Activated T-helper 2 cell treated with anti-CD3 and anti-CD28 coated beads, Interferon-gamma antibody, Interleukin-2, Interleukin-4, amounts not matched to agents 10 μg/mL and 5 μg/mL and 100 μg/mL, durations not matched to agents 14 hours and 24 hours and 36 hours (primary cell): ENCODE measurements at places on chromosomes 12 and 14.

GRCh38 chr12:51430196-51430895, 5.7 kb downstream of the SLC4A8 start:
- no peak overlapping the region for H3K27ac ChIP-seq
- no peak for DNase-seq
- no peak overlapping the region for H3K4me3 ChIP-seq
- peaks cover 19% of the 10 kb centered on the region for H3K27me3 ChIP-seq
- no peaks in the 10 kb centered on the region for H3K36me3 ChIP-seq

DNA sequence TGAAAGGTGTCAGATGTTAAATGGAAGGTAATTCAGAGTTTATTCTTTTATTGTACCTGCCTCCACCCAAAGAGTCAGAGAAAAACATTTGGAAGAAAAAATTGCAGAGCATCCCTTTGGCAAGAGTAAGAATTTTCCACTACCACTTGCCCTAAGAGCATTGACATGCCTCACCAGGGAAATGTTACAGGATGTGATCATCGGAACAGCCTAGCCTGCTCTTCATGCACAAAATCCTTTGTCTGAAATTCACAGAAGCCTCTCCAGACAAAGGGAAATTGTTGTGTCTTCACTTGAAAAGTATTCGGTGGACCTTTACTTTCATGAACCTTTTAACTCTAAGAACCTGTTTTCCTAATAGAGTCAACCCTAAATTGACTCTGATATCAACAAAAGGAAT, 36.9 kb downstream of the ATP2A2 start:
- DNase-seq: no peak
- H3K36me3 ChIP-seq: peaks cover 47% of the 10 kb centered on the region
- H3K27ac ChIP-seq: peak overlapping the region; percentile 46
- H3K4me1 ChIP-seq: peaks cover 40% of the 10 kb centered on the region
- no peaks in the 10 kb centered on the region for H3K27me3 ChIP-seq

GRCh38 chr12:128123096-128123495, 143.9 kb upstream of the TMEM132C start:
- no peak overlapping the region for H3K4me3 ChIP-seq
- DNase-seq: no peak
- H3K27ac ChIP-seq: no peak overlapping the region
- H3K36me3 ChIP-seq: no peaks in the 10 kb centered on the region

DNA sequence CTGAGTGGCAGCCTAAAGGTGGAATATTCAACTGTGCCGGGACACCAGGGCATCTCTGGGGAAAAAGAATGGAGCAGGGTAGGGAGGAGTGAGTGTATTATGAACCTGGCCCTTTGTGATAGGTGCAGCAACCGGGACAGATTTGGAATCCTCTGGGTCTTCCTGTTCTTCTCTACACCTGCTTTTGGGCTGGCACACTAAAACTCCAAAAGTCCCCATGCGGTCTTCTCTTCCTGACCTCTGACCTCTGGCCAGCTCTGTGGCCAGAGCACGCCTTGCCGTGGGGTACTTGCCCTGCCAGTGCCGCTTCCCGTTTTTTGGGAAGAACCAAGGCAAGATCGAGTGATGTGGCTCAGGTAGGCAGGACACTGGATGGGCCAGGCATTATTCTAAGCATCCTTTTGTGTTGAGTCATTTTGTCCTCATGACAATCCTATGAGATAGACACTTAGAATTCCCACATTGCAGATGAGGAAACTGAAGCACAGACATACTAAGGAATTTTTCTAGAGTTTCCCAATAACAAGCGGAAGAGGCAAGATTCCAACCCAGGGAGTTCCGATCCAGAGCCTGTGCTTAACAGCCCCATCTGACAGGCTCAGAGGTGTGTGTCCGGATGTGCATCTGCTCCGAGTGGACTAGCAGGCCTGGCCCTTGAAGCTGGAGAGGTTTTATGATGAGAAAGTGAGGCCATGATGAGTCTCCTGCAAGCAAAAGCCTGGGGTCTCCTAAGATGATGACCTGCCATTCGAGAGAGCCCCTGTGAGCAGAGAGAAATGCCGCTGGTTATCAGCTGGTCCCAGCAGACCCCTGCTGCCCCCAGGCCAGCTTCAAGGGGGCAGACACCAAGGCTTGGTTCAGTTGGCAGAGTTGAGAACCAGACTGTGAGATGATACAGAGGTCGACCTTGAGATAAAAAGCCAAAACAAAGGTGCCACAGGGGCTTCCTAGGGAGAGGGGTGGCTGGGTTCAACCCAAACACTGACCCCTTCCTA, 67.9 kb upstream of the ESRRB start:
- H3K27ac ChIP-seq: no peak overlapping the region
- H3K36me3 ChIP-seq: no peaks in the 10 kb centered on the region
- no peak overlapping the region for H3K4me3 ChIP-seq
- DNase-seq: no peak
- H3K4me1 ChIP-seq: peaks cover 3% of the 10 kb centered on the region

DNA sequence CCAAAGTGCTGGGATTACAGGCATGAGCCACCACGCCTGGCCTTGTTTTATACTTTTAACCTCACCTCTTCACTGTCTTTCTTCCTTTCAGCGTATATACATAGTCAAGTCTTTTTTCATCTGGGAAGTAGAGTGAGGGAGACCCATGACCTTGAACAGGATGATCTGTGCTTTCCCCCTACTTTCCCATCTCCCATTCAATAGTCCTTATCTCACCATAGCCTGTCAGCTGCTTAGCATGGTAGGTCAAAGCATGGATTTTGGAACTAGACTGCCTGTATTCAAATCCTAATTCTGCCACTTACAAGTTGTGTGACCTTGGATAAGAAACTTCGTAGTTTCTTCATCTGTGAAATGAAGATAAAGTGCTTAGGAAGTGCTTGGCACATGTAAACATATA, 96.4 kb upstream of the MON2 start:
- H3K27ac ChIP-seq: no peak overlapping the region
- H3K27me3 ChIP-seq: no peaks in the 10 kb centered on the region
- peaks cover 51% of the 10 kb centered on the region for H3K36me3 ChIP-seq

DNA sequence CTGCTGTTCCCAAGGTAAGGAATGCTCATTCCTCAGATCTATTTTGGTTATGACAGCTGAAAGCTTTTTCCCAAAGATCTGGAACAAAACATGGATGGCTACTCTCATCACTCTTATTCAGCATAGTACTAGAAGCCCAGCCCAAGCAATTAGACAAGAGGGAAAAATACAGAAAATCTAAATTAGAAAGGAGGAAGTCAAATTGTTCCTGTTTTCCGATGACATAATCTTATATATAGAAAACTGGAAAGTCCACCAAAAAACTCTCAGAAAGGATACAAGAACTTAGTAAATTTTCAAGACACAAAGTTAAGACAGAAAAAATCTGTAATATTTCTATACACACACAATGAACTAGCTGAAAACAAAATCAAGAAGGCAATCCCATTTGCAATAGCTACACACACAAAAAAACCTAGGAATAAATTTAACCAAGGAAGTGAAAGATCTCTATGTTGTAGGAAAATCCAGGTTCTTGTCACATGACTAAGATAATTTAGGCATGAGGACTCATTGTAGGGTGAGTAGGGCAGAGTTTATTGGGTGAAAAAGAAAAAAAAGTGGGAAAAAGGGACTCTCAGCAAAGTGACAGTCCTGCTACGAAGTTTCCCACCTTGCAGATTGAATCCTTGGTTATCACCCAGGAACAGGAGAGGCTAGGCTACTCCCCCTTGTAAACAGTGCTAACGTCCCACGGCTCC, 28.6 kb upstream of the KLRB1 start:
- peaks cover 46% of the 10 kb centered on the region for H3K4me1 ChIP-seq
- no peak overlapping the region for H3K27ac ChIP-seq
- peaks cover 32% of the 10 kb centered on the region for H3K36me3 ChIP-seq
- H3K4me3 ChIP-seq: no peak overlapping the region

DNA sequence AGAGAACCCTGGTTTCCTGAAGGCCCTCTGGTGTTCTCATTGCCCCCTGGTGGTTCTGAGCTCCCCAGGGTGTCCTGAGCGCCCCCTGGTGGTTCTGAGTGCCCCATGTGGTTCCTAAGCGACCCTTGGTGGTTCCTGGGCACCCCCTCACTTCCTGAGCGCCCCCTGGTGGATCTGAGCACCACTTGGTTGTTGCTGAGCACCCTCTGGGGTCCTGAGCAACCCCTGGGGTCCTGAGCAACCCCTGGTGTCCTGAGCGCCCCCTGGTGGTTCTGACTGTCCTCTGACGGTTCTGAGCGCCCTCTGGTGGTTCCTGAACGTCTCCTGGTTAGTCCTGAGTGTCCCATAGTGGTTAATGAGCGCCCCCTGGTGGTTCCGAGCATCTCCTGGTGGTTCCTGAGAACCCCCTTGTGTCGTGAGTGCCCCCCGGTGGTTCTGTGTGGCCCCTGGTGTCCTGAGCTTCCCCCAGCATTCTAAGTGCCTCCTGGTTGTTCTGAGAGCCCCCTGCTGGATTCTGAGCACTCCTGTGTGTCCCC, 568.3 kb downstream of the TMEM121 start:
- no peak overlapping the region for H3K27ac ChIP-seq
- peak; percentile 80 for DNase-seq
- H3K4me1 ChIP-seq: peaks cover 2% of the 10 kb centered on the region
- H3K36me3 ChIP-seq: no peaks in the 10 kb centered on the region
- peaks cover 27% of the 10 kb centered on the region for H3K27me3 ChIP-seq

GRCh38 chr12:108591267-108591980, 6.5 kb downstream of the TMEM119 start:
- no peak overlapping the region for H3K27ac ChIP-seq
- H3K4me1 ChIP-seq: no peaks in the 10 kb centered on the region

DNA sequence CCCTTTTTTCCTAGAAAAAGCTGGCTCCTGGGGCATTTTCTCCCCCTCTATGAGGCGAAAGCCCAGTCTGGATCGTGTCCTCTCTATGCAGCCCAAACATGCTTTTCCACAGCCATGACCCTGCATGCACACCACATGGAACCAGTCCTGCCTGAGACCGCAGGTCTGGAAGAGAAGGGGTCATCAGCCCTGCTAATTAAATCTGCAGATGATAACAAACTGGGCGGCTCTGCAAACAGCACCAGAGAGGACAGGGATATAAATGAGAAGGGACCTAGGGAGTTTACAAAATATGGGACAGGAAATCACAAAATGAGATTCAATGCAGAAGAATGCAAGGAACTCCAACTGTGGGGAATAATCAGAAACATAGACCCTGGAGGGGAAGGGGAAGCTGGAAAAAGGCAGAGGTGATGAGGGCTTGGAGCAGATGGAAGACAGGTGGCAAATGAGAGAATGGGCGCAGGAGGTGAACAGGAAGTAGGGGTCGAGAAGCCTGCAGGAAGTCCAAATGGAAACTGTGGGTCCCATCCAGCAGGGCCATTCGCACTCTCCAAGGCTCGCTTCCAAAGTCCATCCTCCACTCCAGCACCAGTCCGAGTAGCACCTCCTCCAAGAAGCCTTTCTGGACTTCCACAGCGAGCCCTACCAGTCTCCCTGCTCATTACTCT, 76.3 kb downstream of the ANO2 start:
- DNase-seq: no peak
- H3K4me3 ChIP-seq: no peak overlapping the region
- no peaks in the 10 kb centered on the region for H3K27me3 ChIP-seq
- H3K36me3 ChIP-seq: no peaks in the 10 kb centered on the region
- H3K4me1 ChIP-seq: no peaks in the 10 kb centered on the region

- H3K27ac ChIP-seq: no peak overlapping the region
- peaks cover 59% of the 10 kb centered on the region for H3K36me3 ChIP-seq
- no peaks in the 10 kb centered on the region for H3K27me3 ChIP-seq
- no peak overlapping the region for H3K4me3 ChIP-seq
- no peak for DNase-seq
Measured at GRCh38 chr12:6996040-6996441, 22.2 kb downstream of the LPCAT3 start.

GRCh38 chr12:52686756-52687487, 6.7 kb upstream of the KRT1 start:
- peaks cover 20% of the 10 kb centered on the region for H3K4me1 ChIP-seq
- no peaks in the 10 kb centered on the region for H3K36me3 ChIP-seq
- peaks cover 46% of the 10 kb centered on the region for H3K27me3 ChIP-seq
- DNase-seq: no peak
- no peak overlapping the region for H3K27ac ChIP-seq
- H3K4me3 ChIP-seq: no peak overlapping the region

GRCh38 chr12:75564398-75564797, 53.0 kb upstream of the KRR1 start:
- peaks cover 46% of the 10 kb centered on the region for H3K27me3 ChIP-seq
- H3K4me3 ChIP-seq: no peak overlapping the region
- H3K36me3 ChIP-seq: no peaks in the 10 kb centered on the region
- no peak for DNase-seq
- H3K27ac ChIP-seq: no peak overlapping the region

GRCh38 chr12:48366131-48366530, 15.4 kb upstream of the ZNF641 start:
- H3K27ac ChIP-seq: no peak overlapping the region
- H3K27me3 ChIP-seq: peaks cover 14% of the 10 kb centered on the region
- H3K36me3 ChIP-seq: no peaks in the 10 kb centered on the region

DNA sequence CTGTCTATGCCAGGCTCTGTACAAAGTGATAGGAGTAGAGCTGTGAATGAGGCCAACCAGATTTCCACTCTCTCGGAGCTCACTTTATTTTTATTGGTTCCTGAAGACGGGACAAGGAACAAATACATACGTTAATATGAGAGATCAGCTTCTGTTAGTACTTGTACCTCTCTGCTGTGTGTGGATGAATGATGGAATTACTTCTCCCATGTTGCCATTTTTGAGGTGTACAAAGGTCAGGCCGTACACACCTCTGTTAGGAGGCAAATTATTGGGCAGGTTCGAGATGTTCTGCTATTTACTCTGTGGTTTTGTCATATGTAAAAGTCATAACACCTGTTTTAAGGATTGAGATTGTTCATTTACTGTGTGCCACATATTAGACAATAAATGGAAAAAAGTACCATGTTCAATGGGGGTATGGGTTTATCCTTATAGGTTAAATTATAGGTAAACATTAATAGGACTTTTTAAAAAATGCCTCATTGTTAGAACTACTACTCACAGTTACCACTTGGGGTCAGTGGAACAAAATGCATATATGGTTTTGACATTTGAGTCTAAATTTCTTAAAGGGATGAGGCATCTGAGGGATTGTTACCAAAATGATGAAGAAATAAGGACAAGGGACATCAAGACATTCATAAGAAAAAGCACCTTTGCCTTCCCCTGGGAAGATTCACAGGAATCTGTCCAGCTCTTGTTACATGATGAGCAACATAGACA, 26.9 kb downstream of the WBP11 start:
- H3K36me3 ChIP-seq: no peaks in the 10 kb centered on the region
- H3K4me1 ChIP-seq: peaks cover 49% of the 10 kb centered on the region
- H3K4me3 ChIP-seq: peak overlapping the region; percentile 98

DNA sequence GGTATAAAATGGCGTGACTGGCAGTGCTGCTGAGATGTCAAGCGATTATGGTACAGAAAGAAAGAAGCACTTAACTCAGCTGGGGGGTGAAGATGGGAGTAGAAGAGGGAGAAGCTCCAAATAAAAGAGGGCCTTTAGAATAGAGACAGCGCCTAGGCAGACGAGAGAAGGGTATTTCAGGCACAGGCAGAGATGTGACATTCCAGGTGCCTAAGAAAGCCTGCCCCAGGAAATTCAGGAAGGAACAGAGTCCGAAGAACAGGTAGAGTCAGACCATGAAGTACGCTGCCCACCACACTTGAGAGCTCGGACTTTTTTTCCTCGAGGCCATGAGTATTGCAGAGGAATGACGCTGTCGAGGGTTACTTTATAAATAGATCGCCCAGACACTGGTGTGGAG, 170.9 kb upstream of the ATF7IP start:
- no peaks in the 10 kb centered on the region for H3K4me1 ChIP-seq
- no peaks in the 10 kb centered on the region for H3K36me3 ChIP-seq
- H3K4me3 ChIP-seq: no peak overlapping the region
- DNase-seq: no peak
- no peak overlapping the region for H3K27ac ChIP-seq

GRCh38 chr12:86122846-86123468, 133.2 kb downstream of the MGAT4C start:
- H3K4me3 ChIP-seq: no peak overlapping the region
- no peak overlapping the region for H3K27ac ChIP-seq
- no peaks in the 10 kb centered on the region for H3K36me3 ChIP-seq
- DNase-seq: no peak
- no peaks in the 10 kb centered on the region for H3K27me3 ChIP-seq
- no peaks in the 10 kb centered on the region for H3K4me1 ChIP-seq
